ENCODE measurements at places on chromosomes 6 and 20. TPM values are rescaled to one million over a fixed set of nuclear protein-coding genes. Genes with fewer than 3 reads are reported as not detected.
A peak's percentile ranks its signal among the peaks of the same experiment; 100 is the strongest.

DNA sequence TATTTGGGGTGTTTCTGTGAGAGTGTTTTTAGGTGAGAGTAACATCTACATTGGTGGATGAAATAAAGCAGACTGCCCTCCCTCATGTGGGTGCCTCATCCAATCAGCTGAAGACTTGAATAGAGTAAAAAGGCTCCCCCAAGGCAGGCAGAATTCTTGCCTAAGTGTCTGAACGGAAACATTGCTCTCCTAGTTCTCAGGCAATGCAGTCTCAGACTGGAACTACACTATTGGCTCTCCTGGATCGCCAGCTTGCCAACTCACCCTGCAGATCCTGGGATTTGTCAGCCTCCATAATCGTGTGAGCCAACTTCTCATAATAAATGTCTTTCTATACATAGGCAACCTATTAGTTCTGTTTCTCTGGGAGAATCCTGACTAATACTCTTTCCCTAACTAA is 5.5 kb upstream of the TMEM170B start:
- no peak overlapping the region for H3K27ac ChIP-seq
- no peak overlapping the region for H3K4me3 ChIP-seq
- H3K4me1 ChIP-seq, result peaks cover 6% of the 10 kb centered on the region
- peaks cover 3% of the 10 kb centered on the region for H3K27me3 ChIP-seq
- DNase-seq, result no peak

GRCh38 chr20:51439160-51439689 is 103.3 kb downstream of the NFATC2 start:
- DNase-seq, result no peak
- peaks cover 37% of the 10 kb centered on the region for H3K4me1 ChIP-seq
- H3K27me3 ChIP-seq, result no peaks in the 10 kb centered on the region
- H3K27ac ChIP-seq, result no peak overlapping the region
- H3K36me3 ChIP-seq, result peaks cover 34% of the 10 kb centered on the region
- H3K4me3 ChIP-seq, result no peak overlapping the region

DNA sequence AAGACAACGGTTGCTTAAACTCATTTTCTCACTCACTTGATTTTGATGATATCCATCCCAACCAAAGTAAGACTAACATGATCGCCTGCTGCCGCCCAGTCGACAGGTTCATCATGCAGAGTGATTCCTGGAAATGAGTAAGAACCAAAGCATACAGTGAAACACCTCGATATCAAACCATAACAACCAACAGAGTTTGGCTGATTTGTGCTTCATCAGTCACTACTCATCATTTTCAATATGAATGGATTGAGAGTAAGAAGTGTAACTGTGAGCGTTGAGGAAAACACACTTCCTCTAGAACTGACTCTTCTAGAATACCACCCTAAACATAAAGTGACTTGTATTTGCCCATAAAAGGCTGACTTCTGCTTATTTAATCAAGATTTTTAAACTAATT is 29.2 kb upstream of the ALDH8A1 start:
- H3K27ac ChIP-seq, result no peak overlapping the region
- DNase-seq, result no peak
- H3K4me3 ChIP-seq, result no peak overlapping the region
- H3K27me3 ChIP-seq, result no peaks in the 10 kb centered on the region

DNA sequence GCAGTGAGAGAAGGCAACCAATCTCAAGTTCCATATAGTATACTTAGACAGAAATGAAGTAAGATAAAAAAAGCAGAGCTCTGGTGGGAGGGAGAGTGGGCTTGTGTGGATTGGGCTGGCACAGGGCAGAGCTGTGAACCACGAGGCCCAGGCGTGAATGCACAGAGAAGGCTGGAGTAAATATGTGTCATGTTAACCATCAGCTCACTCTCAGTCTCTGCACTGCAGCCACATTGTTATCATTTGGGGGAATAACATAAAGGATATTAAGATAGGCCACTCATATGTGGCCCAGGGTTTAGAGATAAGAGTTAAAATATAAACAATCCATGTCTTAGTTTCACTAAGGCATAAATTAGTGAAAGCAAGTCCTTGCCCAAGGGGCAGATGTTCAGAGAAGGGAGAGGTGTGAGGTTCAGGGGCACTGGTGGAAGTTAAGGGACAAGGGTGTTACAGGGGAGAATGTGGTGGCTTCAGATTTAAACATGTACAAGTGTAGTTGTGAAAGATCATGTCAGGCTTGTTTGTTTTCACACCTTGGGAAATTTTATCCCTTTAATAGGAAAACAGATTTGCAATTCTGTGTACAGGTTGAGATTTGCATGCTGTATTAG is 14.4 kb downstream of the GMPR start:
- no peak overlapping the region for H3K4me3 ChIP-seq
- H3K27me3 ChIP-seq, result peaks cover 2% of the 10 kb centered on the region
- peak; percentile 25 for DNase-seq
- H3K4me1 ChIP-seq, result peaks cover 23% of the 10 kb centered on the region
- no peaks in the 10 kb centered on the region for H3K36me3 ChIP-seq

GRCh38 chr20:63224412-63225081 is 8.6 kb upstream of the YTHDF1 start:
- H3K4me3 ChIP-seq, result no peak overlapping the region
- H3K27me3 ChIP-seq, result peaks cover 8% of the 10 kb centered on the region

- DNase-seq, result no peak
- peaks cover 12% of the 10 kb centered on the region for H3K4me1 ChIP-seq
- H3K27me3 ChIP-seq, result no peaks in the 10 kb centered on the region
- no peak overlapping the region for H3K27ac ChIP-seq
- no peak overlapping the region for H3K4me3 ChIP-seq
These were observed 229.2 kb downstream of the PRL start for GRCh38 chr6:22067671-22068070.

DNA sequence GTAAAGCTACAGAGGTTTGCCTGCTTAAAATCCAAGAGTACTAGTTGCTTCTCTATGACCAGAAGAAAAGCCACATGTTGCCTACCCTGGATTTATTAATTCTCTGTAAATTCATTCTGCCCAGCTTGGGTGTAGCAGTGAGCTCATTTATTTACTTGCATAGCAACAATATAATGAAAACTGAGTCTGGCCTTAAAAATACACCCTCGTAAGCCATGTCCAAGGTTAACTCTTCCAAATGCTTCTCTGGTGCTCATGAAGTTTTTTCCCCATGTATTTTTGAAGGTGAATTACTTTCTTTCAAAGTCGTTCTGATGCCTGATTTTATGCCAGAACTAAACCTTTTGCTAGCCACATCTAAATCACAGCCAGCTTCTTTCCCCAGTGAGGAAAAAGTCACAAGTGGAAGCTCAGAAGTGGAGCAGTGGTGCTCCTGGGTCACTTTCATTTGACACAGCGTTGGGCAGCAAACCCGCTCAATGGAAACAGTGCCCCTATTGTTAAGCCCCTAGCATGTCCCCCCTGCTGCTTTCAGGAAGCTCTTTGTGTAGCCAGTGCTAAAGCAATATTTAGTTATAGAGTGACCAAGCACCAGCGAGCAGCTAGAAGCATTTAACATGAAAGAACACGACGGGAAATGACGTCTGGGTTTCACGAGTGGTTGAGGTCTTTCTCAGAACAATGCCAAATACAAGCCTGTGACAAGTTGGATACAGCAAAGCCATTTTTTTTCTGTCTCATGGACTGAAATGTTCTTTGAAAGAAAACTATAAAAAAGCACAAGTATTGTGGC is 29.8 kb downstream of the NEDD9 start:
- peak overlapping the region; percentile 84 for H3K27ac ChIP-seq
- H3K4me1 ChIP-seq, result peaks cover 50% of the 10 kb centered on the region
- DNase-seq, result peak; percentile 69
- H3K36me3 ChIP-seq, result peaks cover 22% of the 10 kb centered on the region
- H3K4me3 ChIP-seq, result no peak overlapping the region
- H3K27me3 ChIP-seq, result no peaks in the 10 kb centered on the region

DNA sequence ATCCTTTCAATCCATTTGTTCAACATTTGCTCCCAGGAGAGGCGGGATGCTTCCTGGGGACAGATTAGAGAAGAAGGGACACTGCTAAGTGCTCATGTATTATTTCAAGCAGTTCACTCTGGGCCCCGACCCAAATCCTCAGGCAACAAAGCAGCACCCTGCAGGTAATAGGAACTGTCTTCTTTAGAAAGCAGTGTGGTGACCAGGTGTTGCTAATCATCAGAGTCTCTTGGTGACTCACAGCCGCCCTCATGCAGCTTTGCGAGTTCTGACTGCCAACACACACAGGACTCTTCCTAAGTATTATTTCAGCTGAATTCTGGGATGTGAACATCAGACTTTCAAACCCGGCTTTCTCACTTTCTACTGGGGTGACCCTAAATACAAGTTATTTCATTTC is 356.4 kb downstream of the PRKN start:
- DNase-seq, result no peak
- H3K27me3 ChIP-seq, result no peaks in the 10 kb centered on the region
- no peak overlapping the region for H3K4me3 ChIP-seq
- no peaks in the 10 kb centered on the region for H3K4me1 ChIP-seq
- H3K27ac ChIP-seq, result no peak overlapping the region

- H3K4me1 ChIP-seq, result peaks cover 46% of the 10 kb centered on the region
- no peaks in the 10 kb centered on the region for H3K27me3 ChIP-seq
- peak overlapping the region; percentile 30 for H3K27ac ChIP-seq
- DNase-seq, result no peak
- no peaks in the 10 kb centered on the region for H3K36me3 ChIP-seq
These were observed 71.2 kb downstream of the LY86 start for GRCh38 chr6:6659600-6660327.

- no peak for DNase-seq
- no peaks in the 10 kb centered on the region for H3K4me1 ChIP-seq
- no peak overlapping the region for H3K4me3 ChIP-seq
- no peaks in the 10 kb centered on the region for H3K36me3 ChIP-seq
- no peaks in the 10 kb centered on the region for H3K27me3 ChIP-seq
- H3K27ac ChIP-seq, result no peak overlapping the region
These were observed 661.7 kb downstream of the KIF16B start for GRCh38 chr20:15911581-15911980.

GRCh38 chr6:4313044-4313686 is 177.8 kb upstream of the ECI2 start:
- no peak for DNase-seq
- peaks cover 6% of the 10 kb centered on the region for H3K4me1 ChIP-seq
- H3K27ac ChIP-seq, result no peak overlapping the region
- no peak overlapping the region for H3K4me3 ChIP-seq

- peak overlapping the region; percentile 96 for H3K27ac ChIP-seq
- peaks cover 48% of the 10 kb centered on the region for H3K4me1 ChIP-seq
- H3K27me3 ChIP-seq, result no peaks in the 10 kb centered on the region
- H3K36me3 ChIP-seq, result peaks cover 12% of the 10 kb centered on the region
- DNase-seq, result no peak
These were observed 4.2 kb downstream of the SCML4 start for GRCh38 chr6:107819964-107820337.

GRCh38 chr20:37308086-37309050 is 18.9 kb downstream of the MANBAL start:
- H3K36me3 ChIP-seq, result peaks cover 31% of the 10 kb centered on the region
- no peak for DNase-seq
- no peak overlapping the region for H3K4me3 ChIP-seq

GRCh38 chr20:58481481-58482021 is 33.6 kb downstream of the APCDD1L start:
- no peak overlapping the region for H3K4me3 ChIP-seq
- H3K4me1 ChIP-seq, result no peaks in the 10 kb centered on the region
- DNase-seq, result peak; percentile 72

DNA sequence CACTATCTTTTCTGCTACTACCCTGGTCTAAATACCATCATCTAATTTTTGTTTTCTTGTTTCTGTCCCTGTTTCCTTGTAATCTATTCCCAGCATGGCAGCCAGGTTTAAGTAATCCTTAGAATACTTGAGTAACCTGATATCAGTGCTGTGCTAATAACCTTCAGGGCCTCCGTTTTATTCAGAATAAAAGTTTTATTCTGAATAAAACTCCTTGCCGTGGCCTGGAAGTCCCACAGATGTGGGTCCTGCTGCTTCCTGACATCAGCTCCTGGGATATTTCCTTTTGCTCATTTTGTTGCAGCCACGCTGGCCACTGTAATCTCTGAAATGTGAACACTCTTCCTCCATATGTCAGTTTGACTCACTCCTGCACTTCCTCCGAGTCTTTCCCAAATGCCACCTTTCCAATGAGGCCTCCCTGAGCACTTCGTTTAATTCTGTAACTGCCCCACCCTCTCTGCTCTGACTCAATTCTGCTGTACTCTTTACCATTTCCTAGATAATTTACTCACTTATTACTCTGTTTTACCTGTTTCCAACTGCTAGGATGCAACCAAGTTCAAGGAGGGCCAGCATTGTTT is 114.0 kb upstream of the FOXA2 start:
- H3K4me1 ChIP-seq, result no peaks in the 10 kb centered on the region
- H3K4me3 ChIP-seq, result no peak overlapping the region
- H3K27me3 ChIP-seq, result no peaks in the 10 kb centered on the region

DNA sequence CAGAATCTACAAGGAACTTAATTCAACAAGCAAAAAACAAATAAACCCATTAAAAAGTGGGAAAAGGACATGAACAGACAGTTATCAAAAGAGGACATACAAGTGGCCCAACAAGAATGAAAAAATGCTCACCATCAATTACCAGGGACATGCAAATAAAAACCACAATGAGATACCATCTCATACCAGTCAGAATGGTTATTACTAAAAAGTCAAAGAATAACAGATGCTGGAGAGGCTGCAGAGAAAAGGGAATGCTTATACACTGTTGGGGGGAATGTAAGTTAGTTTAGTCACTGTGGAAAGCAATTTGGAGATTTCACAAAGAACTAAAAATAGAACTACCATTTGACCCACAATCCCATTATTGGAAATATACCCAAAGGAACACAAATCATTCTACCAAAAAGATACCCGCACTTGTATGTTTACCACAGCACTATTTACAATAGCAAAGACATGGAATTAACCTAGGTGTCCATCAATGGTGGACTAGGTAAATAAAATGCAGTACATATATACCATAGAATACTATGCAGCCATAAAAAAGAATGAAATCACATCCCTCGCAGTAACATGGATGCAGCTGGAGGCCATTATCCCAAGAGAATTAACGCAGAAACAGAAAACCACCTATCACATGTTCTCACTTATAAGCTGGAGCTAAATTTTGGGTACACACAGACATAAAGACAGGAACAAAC is 48.4 kb downstream of the RNGTT start:
- DNase-seq, result no peak
- no peak overlapping the region for H3K27ac ChIP-seq
- H3K4me1 ChIP-seq, result no peaks in the 10 kb centered on the region
- H3K27me3 ChIP-seq, result no peaks in the 10 kb centered on the region
- peaks cover 6% of the 10 kb centered on the region for H3K36me3 ChIP-seq

The MOG gene
- total RNA-seq, result not detected

The DEFB112 gene
- not detected for total RNA-seq

The REV3L gene
- total RNA-seq, result 18.1 TPM

The OR2B6 gene
- total RNA-seq, result not detected

The C6orf58 gene
- total RNA-seq, result not detected

The SAPCD1 gene
- 6.9 TPM for total RNA-seq

The PPIL6 gene
- total RNA-seq, result 0.40 TPM

The HAO1 gene
- total RNA-seq, result not detected

The MAS1 gene
- total RNA-seq, result not detected

The MCHR2 gene
- not detected for total RNA-seq
